Stimulated activated CD4-positive, alpha-beta T cell treated with anti-CD3 and anti-CD28 coated beads, Interleukin-4, amount 100 ng/mL, for 4 hours (primary cell): ENCODE measurements at places on chromosomes 12 and 14.

- DNase-seq, result peak; percentile 53
These were observed 120.1 kb upstream of the MAX start for GRCh38 chr14:65222440-65222858.

GRCh38 chr12:27616356-27617142 lies 79.7 kb upstream of the REP15 start:
- DNase-seq, result no peak

DNA sequence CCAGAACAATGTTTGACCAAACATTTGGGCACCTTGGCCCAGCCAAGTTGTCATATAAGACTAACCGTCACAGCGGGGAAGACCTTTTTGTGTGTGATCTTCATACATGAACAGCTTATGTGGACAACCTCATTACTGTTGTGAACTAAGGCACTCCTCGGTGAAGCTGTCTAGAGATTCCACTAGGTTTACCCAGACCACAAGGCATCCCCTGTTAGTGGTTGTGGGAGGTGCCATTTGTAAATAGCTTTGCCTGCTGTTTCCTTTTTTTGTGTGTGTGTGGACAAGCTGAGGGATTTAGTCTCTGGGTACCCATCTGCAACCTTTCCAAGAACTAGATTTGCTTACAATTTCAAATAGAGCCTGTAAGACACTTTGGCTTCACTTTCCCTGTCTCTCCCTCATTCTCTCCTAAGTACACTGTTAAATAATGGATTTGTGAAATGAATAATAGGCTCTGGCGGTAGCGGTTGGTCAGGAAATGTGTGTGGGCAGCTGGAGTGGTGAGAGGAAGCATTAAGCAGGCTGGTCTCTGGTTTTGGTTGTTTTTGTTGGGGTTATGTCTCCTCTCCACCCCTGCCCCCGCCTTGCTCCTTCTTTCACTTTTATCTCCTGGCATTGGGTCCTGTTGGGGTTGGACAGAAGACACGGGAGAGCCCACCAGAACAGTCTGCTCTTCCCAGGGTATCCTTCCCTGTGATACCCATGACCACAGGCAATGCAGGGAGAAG lies 727.6 kb downstream of the VRK1 start:
- DNase-seq, result no peak

DNA sequence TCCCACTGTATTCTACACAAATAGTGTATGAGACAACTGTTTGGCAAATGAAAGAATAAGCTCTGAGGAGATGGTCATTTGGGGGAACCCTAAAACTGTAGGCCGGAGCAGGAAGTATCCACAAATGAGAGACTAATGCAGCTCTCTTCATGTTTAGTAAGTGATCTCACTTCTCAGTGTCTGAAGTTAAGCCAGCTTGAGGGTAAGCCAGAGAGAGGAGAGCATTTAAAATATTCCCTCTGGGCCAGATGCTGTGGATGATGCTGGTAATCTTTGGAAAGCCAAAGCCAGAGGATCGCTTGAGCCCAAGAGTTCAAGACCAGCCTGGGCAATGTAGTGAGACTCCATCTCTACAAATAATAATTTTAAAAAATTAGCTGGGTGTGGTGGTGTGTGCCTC lies 130.6 kb upstream of the SINHCAF start:
- no peak for DNase-seq

- DNase-seq, result no peak
These were observed 992 bp downstream of the DNAH10 start for GRCh38 chr12:123763093-123763492.

DNA sequence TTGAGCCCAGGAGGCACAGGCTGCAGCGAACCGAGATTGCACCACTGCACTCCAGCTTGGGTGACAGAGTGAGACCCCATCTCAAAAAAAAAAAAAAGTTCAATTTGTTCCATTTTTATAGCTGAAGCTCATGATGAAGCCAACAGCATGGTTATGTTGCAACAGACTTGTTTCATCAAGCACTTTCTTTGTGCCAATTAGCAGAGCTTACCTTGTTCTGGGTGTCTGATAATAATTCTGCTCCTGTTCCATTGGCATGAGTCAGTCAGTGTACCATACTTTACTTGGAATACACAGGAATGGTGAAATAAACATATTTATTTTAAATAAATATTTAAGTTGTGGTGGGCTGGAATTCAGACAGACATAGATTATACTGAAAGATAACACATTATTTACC lies 100.8 kb upstream of the DAAM1 start:
- no peak for DNase-seq

DNA sequence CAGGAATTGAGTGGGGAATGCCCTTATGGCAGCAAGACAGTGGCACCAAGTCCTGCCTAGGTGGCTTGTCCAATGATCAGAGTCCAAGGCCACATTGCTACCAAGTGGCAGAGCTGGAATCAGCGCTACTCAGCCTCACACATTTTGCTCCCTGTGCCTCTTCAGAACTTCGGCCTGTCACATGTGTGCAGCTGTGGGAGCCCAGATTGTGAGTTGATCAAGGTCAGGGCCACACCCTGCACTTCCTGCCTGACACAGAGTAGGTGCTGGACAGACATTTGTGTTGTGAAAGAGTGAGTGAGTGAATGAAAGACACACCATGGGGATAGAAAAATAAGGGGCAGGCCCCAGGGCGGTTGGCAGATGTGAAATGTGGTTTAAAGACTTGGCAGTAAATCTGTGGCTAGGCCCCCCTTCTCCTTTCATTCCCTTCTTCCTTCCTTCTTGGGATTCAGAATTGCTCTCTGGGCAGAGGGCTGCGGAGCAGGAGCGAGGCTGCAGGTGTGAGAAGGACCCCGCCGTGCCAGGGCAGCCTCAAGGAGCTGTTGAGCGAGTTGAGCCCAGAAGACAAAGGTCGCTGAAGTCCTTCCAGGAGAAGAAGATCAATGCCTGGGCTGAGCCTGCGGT lies 83.5 kb downstream of the SLC25A47 start:
- no peak for DNase-seq

DNA sequence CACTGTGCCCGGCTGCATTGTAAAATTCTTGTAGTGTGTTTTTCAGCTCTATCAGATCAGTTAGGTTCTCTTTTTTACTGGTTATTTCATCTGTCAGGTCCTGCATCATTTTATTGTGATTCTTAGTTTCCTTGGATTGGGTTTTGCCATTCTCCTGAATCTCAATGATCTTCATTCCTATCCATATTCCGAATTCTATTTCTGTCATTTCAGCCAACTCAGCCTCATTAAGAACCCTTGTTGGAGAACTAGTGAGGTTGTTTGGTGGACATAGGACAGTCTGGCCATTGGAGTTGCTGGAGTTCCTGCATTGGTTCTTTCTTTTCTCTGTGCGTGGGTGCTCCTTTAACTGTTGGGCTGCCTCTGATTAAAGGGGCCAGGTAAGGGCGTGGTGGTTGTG lies 5.6 kb upstream of the C1S start:
- DNase-seq, result no peak

DNA sequence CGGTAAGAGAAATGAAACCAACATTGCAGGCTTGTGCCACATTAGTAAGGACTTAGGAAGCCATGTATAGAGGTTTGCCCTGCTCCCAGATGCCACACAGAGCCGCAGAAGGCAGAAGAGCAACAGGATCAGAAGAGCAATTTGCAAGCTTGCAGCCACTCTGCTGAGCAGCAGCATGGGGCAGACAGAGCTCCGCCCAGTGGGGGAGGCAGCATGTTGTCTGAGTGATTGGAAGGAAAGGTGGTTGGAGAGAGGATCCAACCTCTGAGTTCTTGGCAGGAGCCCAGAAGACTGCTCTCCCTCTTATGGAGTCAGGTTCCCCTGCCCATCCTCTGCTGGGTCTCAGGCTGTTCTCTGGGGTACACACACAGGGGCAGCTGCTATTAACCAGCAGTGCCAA lies 2.3 kb upstream of the KRT6A start:
- DNase-seq, result no peak

DNA sequence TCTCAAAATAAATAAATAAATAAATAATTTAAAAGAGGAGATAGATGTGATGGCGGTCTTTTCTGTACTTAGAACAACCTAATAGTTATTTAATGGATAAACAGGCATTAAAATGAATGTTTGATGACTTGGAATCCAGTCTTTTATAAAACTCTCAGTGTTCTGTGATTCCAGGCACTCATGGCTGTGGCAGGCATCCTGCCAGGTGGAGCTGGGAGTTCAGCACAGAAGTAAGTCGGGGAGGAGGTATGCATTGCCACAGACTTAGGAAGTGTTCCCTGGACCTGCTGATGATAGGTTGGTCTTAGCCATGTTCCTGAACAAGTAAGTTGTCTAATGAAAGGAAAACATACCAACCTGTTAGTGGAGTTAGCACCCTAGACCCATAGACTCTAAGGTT lies 126.3 kb downstream of the CACNA1C start:
- DNase-seq, result no peak

DNA sequence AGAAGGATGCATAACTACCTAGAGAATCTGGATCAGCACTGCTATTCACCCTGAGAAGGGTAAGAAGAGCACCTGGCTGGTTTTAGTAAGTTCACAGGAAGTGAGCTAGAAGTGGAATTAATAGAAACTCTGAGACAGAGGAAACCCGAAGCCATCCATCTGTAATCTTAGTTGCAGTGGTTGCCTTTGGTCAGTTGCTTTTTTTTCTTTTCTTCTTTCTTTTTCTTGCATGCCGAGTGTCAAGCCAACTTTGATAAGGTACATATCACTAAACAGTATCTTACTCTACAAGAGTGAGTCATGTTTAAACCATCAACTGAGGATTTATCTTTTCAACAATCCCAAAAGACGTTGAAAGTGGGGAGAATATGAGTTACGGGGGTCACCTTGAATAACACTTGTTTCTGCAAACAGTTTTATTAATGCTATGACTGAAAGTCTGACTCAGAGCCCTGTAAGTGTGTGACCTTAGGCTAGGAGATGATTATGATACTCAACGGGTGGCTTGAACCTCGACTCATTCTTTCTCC lies 26.7 kb downstream of the C12orf75 start:
- no peak for DNase-seq

DNA sequence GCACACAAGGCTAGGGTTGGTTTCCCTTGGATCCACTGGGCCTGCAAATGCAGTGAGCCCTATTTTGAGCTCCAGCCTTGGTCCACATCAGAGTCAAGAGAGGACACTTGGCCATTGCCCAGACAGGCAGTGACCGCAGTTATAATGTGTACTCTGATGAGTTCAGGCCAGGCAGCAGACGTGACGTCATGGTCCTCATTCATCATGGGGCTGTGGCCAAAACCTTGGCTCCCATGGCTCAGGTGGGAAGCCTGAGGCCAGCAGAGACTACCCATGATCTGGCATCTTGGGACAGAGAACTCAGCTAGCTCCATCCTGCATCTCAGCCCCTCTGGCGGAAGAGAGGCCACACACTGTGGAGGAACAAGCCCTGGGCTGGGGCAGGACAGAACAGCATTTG lies 16.4 kb downstream of the TMEM63C start:
- DNase-seq, result no peak
